Effector memory CD8-positive, alpha-beta T cell (primary cell): ENCODE measurements at places on chromosomes 1 and 21.

- no peak for DNase-seq
These were observed 187.3 kb downstream of the SLC44A5 start for GRCh38 chr1:75423616-75424015.

DNA sequence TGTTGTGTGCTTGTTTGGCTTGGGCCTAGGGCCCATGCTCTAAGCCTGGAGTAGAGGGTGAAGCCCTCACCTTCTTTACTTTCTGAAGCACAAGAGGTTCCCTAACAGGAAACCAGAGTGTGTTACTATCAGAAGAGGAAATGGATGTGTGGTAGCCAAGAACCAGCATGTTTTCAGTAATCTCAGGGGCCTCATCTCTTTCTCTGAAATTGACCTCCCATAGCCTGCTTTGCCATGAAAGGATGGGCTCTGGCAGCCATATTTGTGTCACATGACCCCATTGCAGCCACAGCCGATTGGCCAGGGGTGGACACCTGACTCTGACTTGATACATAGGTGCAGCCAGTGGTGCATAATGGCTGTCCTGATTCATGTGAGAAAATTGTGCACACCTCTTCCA, 18.6 kb downstream of the A3GALT2 start:
- no peak for DNase-seq

GRCh38 chr1:160108888-160109662, 6.5 kb upstream of the ATP1A2 start:
- peak; percentile 12 for DNase-seq

- DNase-seq = no peak
These were observed 4.2 kb upstream of the COL6A1 start for GRCh38 chr21:45977396-45977795.

- no peak for DNase-seq
These were observed 9.8 kb downstream of the THAP3 start for GRCh38 chr1:6634371-6635052.

DNA sequence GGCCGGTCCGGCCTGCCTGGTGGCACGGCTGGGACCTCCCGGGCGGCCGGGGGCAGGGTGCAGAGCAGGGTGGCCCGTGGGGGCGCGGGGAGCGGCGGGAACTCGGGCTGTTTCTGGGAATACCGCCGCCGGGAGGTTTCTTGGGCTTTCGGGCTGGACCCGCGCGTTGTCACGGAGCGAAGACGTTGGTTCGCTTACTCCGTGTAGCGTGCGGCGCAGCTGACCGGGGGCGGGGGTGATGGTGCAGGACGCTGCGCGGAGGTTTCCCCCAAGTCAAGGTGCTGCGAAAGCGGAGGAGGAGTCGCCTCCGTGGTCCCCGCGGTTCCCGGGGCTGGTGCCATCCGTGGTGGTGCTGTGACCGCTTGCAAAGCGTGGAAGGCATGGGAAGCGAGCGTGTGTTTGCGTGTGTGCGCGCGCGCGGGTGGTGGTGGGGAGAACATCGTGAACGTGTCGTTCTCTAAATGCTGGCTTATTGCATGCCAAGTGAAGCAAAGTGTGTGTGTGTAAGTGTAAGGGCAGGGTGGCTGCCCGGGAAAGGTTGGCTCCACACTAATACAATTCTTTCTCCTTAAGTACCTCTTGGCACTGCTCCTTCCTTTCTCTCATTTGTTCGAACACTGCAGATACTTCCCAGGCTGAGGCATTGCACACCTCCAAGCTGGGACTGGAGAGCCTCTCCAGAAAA, 1.1 kb downstream of the RYR2 start:
- no peak for DNase-seq

GRCh38 chr1:245996811-245997210, 510.3 kb downstream of the SMYD3 start:
- DNase-seq = no peak

DNA sequence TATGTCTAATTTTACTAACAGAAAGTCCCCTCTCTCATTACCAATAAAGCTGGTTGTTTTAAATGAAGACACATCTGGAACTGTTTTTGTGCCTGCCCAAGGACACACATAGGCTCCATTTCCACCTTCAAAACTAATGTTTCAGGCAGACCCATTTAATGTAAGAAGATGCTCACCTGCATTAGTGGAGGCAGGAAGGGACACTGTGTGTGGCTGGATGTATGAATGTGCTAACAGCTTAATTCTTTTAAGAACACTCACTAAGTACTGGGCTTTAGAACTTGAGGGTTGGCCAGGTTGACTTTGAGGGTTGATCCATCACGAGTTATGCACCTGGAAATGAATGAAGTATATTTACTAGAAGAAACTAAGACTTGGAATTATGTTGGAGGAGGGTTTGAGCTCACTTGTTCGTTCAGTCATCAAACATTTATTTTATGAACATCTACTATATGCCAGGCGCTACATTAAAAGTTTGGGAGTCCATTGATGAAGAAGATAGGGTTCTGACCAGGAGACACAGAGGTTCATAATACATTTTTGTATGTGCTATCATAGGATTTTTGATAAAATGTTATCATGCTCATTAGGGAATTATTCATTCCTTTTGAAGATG, 5.4 kb downstream of the JUN start:
- DNase-seq = no peak

DNA sequence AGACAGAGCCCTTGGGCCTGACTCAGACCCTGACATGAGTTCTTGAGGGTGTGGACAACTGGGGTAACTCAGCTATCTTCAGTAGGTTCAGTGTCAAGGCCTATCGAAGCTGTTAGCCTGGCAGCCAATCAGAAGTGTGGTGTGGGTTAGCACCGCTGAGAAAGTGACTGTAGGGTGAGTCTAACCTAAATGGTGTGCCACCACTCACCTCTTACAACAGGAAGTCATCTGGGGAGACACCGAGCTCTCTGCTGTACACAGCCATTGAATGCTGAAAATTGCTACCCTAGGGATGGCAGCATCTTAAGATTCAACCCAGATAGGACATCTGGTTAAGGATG, 44.6 kb downstream of the RASSF5 start:
- peak; percentile 74 for DNase-seq

DNA sequence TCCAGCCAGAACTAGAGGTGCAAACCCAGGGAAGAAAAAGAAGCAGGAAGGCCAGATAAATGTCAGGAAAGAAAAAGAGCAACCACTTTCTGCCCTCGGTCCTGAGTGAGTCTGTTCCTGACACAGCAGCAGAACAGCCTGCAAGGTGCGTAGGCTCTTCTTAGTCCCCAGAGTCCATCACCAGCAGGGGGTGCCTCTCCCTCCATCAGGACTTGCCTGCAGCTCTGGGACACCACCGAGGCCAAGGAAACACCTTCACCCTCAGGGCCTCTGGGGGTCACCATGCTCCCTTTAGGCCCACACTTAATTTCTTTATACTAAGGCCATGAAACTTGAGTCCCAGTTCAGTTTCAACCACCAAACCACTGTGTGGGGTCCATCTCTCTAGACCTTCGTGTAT, 43.7 kb upstream of the NFASC start:
- no peak for DNase-seq

DNA sequence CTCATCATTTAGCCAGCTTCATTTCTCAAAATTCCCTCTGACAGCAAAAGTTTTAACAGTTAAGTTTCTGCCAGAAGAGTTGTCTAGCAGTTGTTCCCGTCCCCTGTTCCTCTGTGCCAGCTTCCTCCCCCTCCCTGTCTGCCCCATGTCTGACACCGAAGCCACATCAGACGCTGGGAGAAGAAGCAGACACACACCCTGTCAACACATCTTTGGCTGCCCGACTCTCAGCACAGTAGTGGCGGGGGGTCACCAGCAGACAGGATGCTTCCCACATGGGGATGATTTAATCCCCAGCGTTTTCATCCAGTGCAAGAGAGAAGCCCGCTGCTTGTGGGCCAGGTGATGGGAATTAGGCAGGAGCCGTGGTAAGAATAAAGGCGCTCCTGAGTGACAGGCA, 379.4 kb upstream of the RUNX1 start:
- DNase-seq = peak; percentile 11

DNA sequence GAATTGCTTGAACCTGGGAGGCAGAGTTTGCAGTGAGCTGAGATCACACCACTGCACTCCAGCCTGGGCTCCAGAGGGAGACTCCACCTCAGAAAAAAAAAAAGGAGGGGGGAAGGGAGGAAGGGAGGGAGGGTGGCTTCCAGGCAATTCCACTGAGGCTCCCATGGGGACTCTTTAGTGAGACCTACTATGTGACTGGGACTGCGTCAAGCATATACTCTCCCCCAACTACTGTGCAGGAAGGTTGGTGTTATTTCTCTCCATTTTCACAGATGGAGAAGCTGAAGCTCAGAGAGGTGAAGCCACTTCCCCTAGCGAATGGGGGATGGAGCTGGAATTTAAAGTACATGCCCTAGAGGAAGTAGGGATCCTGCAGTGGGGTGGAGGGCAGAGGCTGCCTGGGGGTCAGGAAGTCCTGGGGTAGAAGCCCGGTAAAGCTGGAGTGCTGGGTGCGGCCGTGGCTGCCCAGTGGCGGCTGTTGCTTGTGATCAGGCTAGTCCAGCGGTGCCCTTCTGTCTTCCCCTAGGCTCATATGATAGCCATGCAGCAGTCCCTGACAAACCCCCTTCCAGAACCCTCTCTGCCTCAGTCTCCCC, 40.3 kb downstream of the RAP1GAP start:
- no peak for DNase-seq

GRCh38 chr1:192654591-192655251, 18.8 kb downstream of the RGS13 start:
- no peak for DNase-seq

DNA sequence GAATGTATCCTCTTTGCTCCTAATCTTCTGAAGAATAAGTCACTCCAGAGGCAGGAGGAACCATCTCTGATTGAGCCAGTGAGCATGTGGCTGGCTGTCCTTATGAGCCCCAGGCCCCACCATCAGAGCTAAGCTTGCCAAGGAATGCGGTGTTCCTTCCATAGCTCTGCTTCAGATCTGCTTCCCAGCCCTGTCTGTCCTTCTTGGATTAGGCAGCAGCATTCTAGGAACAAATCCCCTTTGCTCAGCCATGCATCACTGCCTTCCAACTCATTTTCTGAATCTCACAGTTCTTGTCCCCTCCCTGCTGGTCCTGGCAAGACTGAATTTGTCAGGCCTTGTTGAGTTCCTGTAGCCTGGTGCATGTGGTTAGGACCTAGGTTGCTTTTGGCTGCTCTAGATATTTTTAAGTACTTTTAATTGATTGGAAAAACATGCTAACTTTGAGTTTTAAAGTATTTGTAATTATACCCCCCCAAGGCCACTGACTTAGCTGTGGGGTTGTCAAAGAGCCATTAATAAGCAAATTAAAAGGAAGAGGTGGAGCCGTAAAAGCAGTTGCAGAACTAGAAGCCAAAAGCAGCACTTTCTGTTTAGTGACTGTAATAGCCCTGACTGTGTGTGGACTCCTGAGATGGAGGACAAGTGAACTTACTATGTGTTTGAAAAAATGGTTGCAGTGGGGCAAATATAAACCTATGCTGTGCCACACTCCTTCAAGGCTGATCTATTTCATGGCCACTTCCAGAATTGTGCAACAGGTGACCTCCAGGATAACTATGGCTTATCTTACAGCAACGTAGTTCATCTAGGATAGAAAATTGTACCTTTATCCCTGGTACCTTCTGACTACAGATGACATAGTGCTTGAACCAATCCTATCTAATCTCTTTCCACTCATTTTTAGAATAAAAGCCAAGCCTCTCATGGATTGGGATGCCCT, 61.3 kb upstream of the BACH1 start:
- DNase-seq = no peak
